ENCODE measurements at places on chromosomes 7 and 10.

DNA sequence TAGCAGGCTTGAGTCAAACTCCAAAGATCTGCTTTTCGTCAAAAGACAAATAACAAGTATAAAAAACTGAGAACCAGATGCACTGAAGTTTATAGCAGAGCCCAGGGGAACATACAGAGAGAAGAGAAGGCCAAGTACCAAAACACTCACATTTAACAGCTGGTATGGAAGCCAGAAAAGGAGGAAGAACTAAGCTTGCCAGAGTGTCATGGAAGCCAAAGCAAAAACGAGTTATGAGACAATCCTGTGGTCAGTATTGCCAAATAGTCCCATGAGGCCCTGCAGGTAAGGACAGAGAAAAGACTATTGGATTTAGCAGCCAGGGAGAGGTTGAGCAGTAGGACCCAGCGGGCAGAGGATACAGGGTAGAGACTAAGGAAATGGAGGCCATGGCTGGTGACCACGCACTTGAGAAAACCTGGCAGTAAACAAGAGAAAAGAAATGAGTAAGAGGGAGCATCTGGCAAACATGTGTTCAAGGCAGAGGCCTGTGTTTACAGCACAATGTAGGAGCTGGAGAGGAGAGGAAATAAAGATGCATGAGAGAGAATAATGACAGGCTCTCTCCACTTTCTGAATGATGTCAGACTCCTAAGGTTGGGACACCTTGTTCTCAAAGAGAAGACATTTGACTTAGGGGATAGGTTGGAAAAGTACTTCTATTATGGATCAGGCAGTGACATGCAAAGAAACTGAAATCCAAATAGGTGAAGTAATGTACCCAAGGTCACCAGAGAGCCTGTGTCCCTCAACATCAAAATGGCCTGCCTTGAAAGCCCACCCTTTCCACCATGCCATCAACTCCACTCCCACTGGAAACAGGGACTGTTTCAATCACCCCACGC is 9.1 kb downstream of the CREB3L2 start:
- no peak for DNase-seq

DNA sequence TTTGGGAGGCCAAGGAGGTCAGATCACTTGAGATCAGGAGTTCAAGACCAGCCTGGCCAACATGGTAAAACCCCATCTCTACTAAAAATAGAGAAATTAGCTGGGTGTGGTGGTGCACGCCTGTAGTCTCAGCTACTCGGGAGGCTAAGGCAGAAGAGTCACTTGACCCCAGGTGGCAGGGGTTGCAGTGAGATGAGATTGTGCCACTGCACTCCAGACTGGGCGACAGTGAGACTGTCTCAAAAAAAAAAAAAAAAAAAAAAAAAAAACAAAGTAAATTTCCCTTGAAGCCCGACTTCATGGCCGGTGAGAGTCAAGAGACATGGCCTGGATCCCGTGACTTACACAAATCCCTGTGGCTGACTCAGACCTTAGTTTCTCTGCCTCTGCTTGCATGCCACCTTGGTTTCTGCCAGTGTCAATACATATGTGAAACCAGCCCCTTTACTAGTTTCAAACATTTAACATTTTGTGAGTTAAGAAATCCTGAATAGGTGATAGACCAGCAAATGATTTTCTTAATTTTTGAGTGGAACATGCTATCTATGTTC is 62.8 kb downstream of the ZEB1 start:
- no peak for DNase-seq

GRCh38 chr10:127926455-127926854 is 19.6 kb downstream of the PTPRE start:
- no peak for DNase-seq

DNA sequence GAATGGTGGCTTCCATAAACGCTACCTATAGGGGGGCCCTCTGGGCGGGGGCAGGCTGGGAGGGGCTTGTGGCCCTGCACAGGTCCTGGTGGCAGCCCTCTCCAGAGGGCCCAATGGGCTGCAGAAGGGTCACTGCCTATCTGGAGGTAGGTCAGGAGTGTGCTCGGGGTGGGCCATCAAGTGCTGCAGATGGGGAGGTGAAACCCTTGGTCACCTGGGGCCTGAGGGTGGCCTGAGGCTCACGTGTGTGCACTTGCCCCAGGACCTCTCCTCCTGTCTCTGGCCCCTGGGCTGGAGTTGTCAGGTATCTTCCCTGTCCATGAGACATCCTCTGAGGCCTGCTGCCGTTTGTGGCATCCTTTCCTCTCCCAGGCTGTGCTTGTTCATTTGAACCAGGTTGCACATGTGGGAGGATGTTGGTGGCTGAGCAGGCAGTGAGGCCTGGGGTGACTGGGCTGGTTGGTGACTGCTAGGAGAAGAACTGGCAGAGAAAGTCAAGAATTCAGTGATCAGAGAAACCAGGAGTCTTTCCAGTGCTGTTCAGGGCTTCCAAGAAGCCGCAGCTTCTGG is 21.1 kb upstream of the SH2D4B start:
- no peak for DNase-seq

DNA sequence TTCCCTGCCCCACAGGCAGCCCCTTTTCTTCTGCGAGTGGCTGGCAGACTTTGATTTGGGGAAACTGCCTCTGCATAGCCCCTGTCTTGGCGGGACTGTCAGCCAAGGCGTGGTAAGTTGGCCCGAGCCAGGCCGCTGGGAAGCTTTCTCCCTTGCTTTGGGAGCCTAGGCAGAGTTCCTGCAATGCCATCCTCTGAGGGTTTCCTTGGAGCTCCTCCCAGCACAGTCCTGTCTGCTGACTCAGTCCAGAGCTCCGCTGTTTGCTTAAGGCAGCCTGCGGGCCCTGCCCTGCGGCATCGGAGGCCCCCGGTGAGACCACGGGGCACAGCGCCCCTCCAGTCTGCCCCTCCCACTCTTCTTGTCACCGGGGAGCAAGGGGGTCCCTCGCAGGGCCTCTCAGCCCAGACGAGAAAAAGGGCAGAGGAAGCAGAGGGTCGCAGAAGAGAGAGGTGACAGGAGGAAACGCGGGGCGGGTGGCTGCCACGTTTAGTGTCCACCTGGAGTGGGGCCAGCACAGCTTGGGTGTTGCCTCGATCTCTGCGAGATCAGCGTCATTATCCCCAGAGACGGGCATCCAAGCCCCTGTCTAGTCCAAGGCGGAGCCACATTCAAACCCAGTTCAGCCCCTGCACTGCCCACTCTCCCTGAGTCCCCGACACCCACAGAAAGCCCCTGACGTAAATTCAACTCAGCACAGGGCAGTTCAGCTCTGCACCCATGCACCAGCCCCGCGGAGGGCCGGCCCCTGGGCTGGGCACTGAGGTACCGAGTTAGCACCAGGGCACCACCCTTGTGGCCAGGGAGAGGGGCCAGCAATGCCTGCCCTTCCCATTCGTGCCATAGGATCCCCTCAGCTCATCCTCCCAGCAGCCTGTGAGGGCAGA is 59.0 kb upstream of the CHST15 start:
- no peak for DNase-seq

DNA sequence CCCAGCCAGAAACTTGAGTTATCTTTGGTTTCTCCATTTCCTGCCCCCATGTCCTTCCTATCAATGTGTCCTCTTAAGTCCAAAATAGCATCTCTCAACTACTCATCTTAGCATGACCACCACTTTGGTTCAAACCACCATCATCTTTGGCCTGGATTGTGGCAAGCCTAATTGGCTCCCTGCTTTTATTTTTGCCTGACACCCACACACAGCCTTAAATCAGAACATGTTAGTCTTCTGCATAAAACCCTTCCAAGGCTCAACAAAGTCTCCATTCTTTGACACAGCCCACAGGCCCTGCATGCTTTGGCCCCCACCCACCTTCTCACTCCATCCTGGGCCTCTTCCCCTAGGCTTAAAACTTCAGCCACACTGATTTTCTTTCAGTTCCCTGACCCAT is 2.0 kb upstream of the TSPAN14 start:
- DNase-seq, result no peak

DNA sequence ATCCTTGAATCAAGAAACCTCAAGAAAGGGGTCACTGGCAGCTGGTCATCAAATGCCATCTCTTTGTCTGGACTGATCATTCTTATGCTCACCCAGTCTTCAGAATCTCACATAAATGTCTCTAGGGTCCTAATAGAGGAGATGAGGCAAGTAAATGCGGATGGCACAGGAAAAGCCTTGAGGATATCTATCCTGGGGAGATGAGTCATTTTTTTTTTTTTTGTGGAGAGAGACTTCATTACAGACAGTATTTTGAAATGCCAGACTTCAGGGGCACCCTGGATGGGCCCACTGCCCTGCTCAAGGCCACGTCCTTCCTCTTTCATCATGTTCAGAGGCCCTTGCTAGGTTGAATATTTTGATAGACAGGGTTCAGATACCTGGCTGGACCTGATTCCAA is 19.5 kb upstream of the PLPP4 start:
- no peak for DNase-seq

GRCh38 chr7:6092953-6093354 is 61.8 kb downstream of the ANKRD61 start:
- no peak for DNase-seq

DNA sequence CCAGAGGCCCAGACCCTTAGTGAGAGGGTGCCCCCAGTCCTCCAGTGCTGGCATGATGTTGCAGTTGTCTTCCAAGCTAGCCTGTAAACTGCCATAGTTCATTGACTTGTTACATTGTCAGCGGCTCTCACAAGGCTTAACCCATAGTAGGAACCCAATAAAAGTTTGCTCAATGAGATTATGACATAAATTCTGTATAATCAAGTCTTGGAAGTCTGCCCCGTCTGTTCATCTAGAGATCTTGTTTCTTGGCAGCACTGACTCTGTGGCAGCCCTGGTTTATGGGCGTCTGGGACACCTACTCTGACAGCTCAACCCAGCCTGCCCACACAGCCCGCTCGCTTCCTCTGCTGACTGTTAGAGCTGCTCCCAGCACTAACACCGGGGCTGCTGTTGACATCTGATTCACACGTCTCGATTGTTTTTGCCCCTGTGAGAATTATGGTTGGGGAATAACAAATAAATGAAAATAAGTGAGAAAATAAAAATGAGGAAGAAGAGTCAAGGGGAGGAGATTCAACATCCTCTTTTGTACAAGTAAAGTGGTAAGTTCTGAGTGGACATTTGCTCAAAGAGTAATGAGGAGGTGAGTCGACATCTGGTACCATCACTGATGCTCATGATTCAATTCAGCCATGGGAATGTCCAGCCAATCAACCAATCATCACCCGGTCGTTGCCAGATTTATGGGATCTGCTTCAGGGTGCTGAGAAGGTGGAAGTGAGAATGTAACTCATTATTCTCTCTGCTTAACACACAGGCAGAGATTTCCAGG is 160.8 kb downstream of the SPAG6 start:
- no peak for DNase-seq

GRCh38 chr10:4983615-4984216 is 19.9 kb downstream of the AKR1C2 start:
- no peak for DNase-seq

DNA sequence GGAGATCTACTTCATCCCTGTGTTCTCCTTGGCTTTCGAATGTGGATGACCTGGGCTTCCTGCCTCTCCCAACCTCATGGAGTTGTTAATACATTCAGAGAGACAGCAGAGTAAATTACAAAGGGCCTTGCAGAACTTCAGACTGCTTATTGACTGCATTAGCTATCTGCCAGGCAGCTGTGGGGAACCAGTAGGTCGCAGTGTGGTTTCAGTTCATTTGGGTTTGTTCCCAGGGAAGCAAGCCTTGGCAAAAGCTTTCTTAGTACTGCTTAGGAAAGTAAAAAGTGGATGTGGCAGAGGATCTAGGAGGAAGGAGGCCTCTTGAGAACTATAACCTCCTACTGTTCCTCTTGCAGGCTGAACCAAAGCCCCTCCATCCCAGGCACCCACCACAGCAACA is 9.2 kb downstream of the NPFFR1 start:
- no peak for DNase-seq

GRCh38 chr7:41207141-41207540 is 495.7 kb downstream of the INHBA start:
- no peak for DNase-seq

- no peak for DNase-seq
Observed at GRCh38 chr7:70177166-70177565, 578.9 kb downstream of the AUTS2 start.

- no peak for DNase-seq
Observed at GRCh38 chr10:97197030-97197500, 11.3 kb upstream of the SLIT1 start.

DNA sequence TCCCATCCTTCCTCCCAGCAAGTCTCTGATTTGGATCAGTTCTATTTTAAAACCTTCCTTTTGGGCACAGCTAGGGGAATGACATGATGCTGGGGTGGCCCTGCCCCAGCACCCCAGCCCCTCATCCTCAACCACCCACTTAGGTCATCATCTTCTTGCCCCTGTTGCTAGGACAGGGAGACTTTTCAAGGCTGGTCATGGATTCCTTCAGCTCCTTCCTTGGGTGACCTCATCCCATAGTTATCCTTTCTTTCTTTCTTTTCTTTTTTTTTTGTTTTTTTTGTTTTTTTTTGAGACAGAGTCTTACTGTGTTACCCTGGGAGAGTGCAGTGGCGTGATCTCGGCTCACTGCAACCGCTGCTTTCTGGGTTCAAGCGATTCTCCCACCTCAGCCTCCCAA is 127.2 kb downstream of the WDFY4 start:
- no peak for DNase-seq

GRCh38 chr10:80356563-80356988 is at the start of the genes DYDC1 and DYDC2:
Gene DYDC1, minus strand, starts transcription at chr10:80356755. Its CDS starts 4,154 bp downstream, at chr10:80352601.
Gene DYDC2, plus strand, starts transcription at chr10:80356781. Its CDS starts 5,663 bp downstream, at chr10:80362444.
- DNase-seq, result no peak

GRCh38 chr7:11228515-11228914 is 254.8 kb downstream of the PHF14 start:
- no peak for DNase-seq

All from stimulated activated CD4-positive, alpha-beta T cell treated with anti-CD3 and anti-CD28 coated beads, TNF-alpha, amount 100 ng/mL, for 1 hour (primary cell).